ENCODE measurements at places on chromosomes 16 and 17.

GRCh38 chr16:595942-596735 is 6.3 kb downstream of the RAB40C start:
- DNase-seq: no peak

GRCh38 chr17:81389585-81389984 is 5.7 kb upstream of the BAHCC1 start:
- DNase-seq: no peak

GRCh38 chr16:87964049-87964659 is 12.9 kb downstream of the BANP start:
- no peak for DNase-seq

DNA sequence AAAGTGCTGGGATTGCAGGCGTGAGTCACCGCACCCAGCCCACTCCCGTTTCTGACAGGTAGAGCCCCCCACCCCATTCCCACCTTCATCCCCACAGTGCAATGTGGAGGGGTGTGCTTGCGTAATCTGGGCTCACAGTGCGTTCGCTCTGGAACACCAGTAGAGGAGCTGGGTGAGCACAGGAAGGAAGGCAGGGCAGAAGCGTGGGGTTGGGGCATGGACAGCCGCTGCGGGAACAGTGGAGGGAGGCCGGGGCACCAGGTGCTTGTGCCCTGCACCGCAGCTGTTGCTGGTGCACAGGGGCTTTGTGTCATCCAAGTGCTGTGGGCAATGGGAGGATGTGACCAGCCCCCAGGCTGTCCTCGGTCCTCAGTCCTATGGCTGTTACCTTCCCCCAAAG is 24.7 kb downstream of the KDM8 start:
- no peak for DNase-seq

GRCh38 chr17:27361695-27362094 is 67.8 kb downstream of the WSB1 start:
- DNase-seq: no peak

DNA sequence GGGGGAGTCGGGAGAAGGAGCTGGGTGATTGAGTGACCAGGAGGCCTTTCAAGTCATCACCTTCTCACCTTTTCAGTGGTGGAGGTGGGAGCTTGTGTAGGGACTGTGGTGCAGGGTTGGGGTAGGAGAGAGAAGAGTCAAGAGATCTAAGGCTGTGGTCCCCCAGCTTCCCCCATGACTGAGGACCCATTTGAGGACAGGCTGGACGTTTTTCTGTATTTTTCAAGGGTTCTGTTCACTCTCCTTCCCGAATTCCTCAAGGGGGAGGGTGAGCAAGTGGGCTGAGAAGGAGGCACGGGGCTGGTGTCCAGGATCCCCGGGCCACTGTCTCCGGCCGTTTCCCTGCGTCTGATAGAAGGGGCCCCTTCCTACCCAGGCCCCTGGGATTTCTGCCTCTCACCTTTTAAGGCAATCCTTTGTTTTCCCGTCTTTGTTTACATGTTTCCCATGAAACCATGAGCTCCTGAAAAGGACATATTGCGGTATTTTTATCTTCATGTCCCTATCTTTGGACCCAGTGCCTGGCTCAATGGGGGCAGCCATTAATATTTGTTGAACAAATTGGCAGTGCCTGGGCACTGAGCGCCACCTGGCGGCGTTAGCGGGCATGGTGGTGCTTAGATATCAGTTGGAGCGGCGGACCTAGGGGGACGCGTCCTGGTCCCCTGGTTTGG is 9.2 kb upstream of the CD300A start:
- peak; percentile 55 for DNase-seq

DNA sequence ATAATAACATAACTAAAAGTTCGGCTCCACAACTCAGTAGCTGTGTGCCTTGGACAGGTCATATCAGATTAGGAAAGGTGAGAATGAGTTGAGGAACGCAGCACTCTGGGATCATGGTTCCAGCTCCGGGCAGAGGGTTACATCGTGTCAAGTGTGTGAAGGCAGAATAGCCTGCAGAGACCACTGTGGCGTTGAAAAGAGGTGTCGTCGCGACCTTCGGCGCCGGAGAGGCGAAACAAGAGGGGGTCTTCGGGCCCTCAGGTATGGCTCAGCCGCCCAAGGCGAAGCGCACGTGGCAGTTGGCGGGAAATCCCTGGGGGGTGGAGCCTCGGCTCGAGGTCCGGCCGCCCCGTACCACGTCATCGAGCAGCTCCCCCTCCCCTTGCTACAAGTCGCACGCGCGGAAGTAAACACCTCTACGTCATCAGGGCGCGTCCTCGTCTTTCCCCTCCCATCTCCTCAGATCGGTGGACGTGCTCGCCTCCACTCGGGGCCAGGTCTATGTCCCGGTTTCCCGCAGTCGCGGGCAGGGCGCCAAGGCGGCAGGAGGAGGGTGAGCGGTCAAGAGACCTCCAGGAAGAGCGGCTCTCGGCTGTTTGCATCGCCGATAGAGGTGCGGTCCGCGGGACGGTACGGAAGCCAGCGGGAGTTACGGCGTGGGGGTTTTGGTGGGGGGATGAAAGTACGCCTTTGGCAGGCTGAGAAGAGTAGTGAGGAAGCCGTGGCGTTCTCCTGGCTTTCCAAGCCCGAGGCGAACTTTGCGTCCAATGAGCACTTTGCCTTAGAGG is at the start of gene DHX40:
Gene DHX40 (plus strand): TSS at position 440 of the 788 bp plus-strand sequence. CDS start 62 bp downstream, at position 502.
- DNase-seq: peak; percentile 85

GRCh38 chr17:72466606-72467005 is 345.8 kb downstream of the SOX9 start:
- no peak for DNase-seq

- no peak for DNase-seq
These were observed 29.6 kb upstream of the KLHDC4 start for GRCh38 chr16:87795336-87795735.

GRCh38 chr17:36591434-36592315 is at the start of gene DHRS11:
Gene DHRS11, plus strand, starts transcription at chr17:36591879. Its CDS starts 131 bp downstream, at chr17:36592010.
- DNase-seq: peak; percentile 69

DNA sequence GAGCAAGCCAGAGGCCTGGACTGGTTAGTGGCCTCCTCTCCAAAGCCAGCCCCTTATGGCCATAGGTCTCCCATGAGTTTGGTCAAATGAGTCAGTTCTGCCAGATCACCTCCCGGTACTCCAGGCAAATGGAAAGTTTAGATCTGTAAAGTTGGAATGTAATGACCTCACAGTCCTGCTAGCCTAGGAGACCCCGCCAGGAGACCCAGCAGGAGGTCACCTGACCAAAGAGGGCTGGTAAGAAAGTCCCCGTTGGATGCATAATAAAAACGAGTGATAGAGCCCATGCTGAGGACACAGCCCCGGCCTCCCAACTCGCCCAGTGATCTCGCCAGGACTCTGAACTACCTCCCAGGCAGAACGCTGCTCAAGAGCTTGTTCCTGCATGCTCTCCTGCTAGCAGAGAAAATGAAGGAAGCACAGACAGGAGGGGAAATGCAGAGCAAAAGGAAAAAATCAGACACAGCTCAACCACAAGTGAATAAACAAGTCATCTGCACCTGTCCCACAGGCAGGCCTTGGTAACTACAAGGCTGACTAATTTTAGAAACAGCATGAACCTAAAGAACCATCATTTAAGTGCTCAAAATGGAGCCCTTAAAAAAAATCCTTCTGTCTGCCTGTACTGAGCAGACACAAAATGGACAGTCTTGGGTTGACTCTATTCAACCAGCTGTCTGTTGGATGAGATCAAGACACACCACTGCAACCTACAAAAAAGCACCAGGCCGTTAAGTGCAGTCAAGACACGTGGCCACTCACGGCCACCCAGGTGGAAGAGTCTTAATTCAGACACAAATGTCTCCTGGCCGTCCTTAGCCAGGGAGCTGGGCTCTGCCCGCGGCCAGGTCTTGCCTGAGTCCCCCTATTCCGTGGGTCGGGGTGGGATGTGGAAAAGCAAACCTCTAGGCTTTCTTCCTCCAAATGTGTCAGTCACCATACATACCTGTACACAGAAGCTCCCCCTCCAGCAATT is 9.2 kb downstream of the CDIP1 start:
- DNase-seq: no peak

GRCh38 chr17:16250635-16251034 is 33.6 kb downstream of the PIGL start:
- no peak for DNase-seq

DNA sequence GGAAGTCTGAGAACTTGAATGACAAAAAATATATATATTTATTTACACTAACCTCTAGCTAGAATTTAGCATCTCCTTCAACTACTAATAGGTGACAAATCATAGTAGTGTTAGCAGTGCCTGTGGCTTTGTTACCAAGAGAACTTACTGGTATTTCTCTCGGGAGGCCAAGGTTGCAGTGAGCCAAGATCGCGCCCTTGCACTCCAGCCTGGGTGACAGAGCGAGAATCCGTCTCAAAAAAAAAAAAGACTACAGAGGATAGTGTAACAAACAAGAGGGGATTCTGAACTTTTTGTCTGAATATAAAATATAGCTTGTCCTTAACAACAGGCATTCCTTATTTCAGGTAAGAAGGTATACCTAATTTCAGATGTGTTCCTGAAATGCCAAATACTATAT is 1.3 kb upstream of the SUZ12 start:
- DNase-seq: no peak

GRCh38 chr16:83350481-83350880 is 457.3 kb upstream of the HSBP1 start:
- no peak for DNase-seq

DNA sequence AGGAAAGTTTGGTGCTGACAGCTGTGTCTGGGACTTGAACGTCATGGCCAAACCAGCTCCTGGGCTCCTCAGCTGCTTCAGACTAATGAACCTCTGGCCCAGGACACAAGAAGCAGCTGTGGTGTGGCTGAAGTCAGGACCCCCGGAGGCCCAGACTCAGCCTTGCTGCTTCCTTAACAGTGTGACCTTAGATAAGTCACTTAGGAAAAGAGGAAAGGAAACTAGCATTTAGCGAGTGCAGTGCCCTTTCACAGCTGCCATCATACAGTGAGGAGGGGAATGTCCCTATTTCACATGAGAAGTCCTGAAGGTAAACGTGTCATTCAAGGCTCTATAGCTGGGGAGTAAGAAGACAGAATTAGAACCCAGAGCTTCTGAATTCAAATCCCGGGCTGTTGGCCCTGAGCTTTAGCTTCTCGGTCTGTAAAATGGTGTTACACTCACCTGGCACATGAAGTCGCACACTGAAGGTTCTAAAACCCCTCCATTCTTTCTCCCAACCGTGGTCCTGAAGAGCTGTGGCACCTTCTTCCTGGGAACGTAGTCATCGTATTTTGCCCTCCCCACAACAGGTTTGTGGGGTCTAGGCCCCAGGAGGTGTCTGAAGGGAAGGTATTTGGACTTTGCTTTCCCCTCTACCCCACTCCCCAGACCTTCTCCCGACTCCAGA is 910 bp upstream of the RAMP2 start:
- DNase-seq: no peak

DNA sequence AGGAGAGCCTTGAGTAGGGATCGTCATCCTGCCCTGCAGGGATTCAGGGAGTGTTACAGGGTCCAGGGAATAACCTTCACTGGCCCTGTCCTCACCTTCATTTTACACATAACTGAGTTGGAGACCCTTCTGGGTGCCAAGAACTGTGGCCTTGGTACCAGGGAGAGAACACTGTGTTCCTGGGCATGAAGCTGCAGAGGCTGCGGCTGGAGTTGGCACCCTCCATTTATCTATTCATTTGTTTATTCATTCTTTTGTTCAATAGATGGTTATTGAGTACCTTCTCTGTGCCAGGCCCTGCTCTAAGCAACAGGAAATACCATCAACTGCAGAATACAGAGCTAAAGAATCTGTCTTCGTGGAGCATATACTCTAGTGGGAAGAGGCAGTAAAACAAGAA is 6.7 kb downstream of the ABCC3 start:
- DNase-seq: no peak

- no peak for DNase-seq
These were observed 16.4 kb downstream of the ITGAL start for GRCh38 chr16:30488764-30489605.

DNA sequence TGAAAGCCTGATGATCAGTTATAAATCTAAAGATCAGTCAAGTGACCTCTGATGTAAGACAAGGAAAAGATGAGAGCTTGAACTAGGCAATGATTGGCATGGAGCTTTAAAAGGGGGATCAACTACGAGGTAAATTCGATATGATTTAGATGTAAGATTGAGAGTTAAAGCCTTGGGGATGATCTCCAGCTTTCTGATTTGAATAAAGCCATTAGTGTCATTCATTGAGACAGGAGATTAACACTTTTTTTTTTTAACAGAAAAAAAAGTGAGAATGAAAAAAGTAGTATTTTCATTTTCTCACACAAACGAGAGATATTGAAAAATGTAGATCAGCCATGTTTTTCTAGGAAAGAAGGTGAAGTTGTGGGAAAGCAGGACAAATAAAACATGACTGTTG is 225.4 kb downstream of the CNTNAP4 start:
- no peak for DNase-seq

DNA sequence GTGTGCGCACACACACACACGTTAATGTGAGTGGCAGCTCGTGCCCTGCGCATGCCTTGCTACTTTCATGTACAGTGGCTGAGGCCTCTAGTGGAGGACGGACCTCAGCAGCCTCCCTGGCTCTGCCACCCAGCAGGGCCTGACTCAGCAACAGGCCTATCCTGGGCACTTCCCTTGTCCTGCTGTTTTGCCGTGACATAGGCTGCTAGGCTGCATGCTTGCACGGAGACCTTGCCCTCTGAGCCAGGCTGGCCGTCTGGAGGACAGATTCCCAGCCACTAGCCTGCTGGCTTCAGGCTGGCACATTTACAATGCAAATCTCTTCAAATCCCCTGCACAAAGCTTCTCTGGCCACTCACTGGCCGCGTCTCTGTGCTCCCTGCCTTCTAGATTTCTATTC is 9.5 kb downstream of the RNF213 start:
- DNase-seq: no peak

DNA sequence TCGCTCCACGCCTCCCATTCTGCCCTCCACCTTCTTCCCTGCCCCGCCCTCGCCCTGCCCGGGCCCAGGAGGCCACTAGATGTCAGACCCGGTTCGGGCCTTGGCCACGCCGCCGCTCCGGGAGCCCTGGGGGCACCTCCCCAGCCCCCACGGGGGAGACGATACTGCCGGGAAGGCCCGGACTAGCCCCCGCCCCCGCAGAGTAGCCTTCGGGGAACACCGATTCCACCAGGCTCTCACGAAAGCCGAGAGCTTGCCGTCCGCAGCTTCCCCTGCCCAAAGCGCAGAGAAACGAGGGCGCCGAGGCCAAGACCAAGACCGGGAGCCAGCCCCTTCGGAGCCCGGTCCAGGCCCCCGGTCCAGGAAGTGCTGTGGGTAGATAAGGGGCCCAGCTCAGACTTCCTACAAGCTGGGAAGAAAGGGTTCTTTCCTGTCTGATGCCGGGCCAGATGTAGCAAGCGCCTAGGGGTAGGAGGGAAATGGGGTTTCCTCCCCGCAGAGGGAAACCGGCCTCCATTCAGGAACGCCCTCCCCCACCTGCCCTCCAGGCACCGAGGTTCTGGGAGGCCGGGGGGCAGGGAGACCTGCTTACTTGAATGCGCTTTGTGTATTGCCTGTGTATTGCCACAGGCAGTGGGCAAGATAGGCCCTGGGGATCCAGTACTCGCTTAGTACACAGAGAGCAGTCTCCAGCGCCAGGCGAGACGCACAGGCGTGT is 806 bp upstream of the CYB561 start:
- DNase-seq: peak; percentile 19

Measured in activated T-helper 1 cell treated with Interleukin-2 at 50 U/mL for 16 hours (primary cell).